ENCODE measurements at places on chromosomes 1 and 21.

- no peak for DNase-seq
Measured at GRCh38 chr1:57632401-57632800, 208.5 kb upstream of the DAB1 start.

- DNase-seq: no peak
Measured at GRCh38 chr1:9249534-9250410, 15.2 kb downstream of the H6PD start.

DNA sequence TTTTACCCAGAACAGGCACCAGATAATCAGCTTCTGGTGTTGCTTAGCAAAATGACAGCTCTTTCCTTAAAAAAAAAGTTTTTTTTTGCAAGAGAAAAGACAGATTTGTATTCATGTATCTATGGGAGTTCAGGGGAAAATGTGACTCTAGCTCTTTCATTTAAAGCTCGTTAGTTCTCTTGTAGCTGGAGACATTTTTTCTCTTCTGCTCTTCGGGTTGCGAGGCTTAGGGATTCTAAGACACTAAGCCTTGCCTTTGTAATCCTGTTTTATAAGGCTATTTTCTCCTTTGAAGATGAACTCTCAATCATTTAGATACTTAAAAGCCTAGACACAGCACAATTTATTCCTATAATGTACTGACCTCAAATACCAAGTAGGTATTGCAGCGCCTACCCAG lies 40.3 kb upstream of the EDARADD start:
- no peak for DNase-seq

DNA sequence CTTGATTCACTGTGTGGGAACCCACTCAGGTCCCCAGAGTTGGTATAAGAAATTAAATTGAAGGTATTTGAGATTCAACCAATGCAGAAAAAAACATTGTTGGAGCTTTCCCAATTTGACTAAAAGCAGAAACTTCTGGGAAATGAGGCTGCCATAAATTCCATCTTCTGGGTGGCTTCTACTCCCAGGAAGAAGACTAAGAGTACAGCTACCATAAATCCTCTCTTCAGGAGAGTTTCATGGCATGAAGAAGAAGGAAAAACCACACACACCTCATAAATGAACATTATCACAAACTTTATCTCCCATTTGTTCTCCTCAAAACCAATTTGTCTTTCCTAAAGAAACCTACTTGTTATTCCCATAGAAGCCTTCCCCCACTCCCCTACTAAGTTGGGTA lies 283.9 kb downstream of the DPYD start:
- DNase-seq: peak; percentile 28

- DNase-seq: no peak
Measured at GRCh38 chr1:48691429-48692001, 85.2 kb downstream of the BEND5 start.

- DNase-seq: no peak
Measured at GRCh38 chr1:221013691-221014660, 134.7 kb downstream of the HLX start.

- no peak for DNase-seq
Measured at GRCh38 chr1:62142496-62142895, 52.2 kb upstream of the L1TD1 start.

DNA sequence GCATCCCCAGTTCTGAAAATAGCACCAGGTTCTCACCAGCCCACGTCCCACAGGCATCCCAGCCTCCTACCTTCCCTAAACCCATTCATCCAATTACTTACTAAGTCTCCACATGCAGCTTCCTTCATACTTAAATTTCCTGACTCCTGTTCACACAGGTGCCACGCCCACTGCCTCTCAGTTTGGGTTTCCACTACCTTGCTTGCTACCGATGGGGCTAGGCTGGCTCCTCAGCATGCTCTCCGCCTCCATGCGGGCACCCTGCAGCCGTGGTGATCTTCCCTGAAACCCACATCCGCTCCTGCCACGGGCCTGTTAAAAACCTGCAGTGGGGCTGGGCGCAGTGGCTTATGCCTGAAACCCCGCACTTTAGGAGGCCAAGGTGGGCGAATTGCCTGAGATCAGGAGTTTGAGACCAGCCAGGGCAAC lies 70.4 kb upstream of the ANGPTL1 start:
- DNase-seq: no peak

- no peak for DNase-seq
Measured at GRCh38 chr1:177307771-177308170, 137.0 kb downstream of the BRINP2 start.

DNA sequence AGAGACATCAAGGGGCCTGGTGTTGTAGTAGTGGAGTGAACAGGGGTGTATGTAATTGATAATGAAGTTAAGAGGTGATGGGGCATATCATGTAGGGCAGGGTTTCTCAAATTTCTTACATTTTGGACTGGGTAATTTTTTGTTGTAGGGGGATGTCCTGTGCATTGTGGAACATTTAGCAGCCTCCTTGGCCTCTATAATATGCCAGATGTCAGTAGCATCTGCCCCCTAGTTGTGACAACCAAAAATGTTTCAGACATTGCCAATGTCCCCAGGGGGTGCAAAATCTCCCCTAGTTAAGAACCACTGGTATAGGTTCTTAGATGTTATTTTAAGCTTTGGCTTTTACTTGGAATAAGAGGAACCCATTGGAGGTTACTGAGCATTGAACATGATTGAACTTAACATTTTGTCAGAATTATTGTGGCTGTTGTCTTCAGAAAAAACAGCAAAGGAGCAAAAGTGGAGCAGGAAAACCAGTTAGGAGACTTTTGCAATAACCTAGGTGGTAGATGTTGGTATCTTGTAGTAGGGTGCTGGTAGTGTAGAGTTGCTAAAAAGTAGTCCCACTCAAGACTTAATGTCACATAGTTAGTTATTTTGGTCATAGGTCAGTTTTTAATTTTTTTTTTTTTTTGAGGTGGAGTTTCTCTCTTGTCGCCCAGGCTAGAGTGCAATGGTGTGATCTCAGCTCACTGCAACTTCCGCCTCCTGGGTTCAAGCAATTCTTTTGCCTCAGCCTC lies 6.2 kb downstream of the ZNF326 start:
- no peak for DNase-seq

GRCh38 chr1:233607252-233608119 lies 6.4 kb upstream of the KCNK1 start:
- no peak for DNase-seq

GRCh38 chr1:19582318-19582717 lies 61.8 kb upstream of the NBL1 start:
- DNase-seq: no peak

DNA sequence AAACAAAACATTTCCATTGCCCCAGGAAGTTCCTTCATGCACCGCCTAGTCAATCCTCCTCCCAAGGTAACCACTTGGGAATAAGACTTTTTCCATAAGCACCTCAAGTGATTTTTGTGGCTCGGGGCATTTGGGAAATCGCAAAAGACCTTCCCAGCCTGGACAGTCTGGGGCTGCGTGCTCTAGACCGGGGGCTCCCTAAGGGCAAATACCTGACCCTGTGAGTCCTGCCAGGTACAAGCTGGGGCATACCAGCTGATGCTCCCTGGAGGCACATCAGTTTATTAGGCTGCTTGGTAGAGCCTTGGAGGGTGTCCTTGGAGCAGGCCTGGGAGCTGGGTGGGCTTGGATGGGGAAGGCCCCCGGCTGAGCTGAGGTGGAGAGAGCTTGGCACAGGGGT lies 34.4 kb downstream of the ALPL start:
- no peak for DNase-seq

DNA sequence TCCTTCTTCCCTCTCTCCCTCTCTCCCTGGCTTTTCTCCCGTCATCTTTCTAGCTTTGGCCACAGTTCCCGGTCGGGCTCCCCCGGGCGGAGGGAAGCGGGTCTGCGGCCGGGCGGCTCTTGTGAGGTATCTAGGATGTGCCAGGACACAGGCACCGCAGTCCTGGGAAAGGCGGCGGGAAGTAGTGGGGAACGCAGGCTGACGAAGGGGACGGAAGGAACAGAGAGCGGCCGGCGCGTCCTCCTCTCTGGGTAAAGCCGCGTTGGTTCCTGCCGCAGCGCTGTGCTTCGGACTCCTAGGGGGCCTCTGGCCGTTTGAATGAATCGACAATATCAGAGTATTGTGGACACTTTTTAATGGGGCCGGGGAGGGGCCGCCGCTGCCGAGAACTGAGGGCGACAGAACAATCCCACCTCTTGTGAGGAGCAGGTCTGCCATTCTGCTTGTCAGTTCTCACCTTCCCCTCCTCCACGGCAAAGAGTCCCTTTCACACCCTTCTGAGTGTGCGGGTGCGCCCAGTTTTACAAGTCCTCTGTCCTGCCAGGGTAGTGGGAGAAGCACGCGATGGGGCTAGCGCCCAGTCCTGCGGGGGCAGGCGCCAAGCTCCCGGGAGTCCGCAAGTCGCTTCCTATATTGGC lies 1.2 kb upstream of the LHX9 start:
- DNase-seq: peak; percentile 57

DNA sequence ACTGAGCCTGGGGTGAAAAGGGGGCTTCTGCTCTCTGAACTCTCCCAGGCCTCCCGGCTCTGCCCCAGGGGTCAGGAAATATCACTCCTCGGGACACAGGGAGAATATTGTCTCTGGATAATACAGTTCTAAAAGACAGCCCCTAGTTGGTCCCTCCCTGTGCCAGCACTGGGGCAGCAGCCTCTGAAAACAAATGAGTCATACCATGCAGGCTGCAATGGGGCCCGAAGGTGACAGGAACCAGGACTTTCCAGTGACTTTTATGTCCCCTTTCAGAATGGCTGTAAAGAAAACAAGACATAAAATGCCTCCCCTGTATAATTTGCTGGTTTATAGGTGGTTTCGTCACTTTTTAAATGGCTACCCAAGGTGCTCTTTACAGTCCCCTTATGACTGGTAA lies 360.0 kb downstream of the NPHP4 start:
- DNase-seq: no peak

GRCh38 chr1:17566892-17567291 lies 27.4 kb downstream of the ARHGEF10L start:
- no peak for DNase-seq

DNA sequence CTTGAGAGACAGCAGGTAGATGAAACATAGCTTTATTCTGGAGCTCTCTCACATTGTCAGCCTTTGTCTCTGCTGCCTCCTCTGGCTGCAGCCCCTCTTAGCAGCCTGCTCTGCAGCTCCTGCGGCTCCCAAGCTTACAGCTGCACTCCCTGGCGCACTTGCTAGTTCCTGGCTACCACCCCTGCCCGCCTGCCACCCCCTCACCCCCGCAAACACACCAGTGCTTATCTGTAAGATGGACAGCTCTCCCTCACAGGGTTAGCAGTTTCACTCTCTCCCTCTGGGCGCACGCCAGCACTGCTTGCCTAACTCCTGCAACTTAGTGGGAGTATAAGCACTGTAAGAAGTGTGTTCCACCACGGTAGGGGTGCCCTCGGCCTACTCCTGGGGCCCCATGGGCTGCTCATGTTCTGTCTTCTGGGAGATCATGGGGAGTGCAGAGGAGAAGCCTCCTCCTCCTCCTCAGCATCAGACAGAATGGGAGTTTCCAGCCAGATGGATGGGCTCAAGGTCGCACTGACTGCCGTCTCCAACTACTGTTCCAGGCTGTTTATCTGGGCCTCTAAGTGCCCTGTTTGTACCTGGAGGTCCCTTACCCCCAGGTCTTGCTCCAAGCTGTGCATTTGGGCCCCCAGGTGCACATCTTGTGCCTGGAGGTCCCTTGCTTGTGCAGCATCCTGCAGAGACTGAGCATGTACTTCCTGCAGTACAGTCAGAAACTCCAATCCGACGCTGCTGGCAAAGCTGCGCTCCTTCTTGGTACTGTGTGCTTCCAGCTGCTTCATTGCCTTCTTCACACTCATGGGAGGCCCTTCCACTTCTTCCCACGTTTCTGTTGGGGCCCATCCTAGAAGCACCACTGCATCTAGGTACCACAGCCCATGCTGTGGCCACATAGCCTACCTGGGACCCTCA lies 1388.1 kb downstream of the AMY1C start:
- DNase-seq: no peak

DNA sequence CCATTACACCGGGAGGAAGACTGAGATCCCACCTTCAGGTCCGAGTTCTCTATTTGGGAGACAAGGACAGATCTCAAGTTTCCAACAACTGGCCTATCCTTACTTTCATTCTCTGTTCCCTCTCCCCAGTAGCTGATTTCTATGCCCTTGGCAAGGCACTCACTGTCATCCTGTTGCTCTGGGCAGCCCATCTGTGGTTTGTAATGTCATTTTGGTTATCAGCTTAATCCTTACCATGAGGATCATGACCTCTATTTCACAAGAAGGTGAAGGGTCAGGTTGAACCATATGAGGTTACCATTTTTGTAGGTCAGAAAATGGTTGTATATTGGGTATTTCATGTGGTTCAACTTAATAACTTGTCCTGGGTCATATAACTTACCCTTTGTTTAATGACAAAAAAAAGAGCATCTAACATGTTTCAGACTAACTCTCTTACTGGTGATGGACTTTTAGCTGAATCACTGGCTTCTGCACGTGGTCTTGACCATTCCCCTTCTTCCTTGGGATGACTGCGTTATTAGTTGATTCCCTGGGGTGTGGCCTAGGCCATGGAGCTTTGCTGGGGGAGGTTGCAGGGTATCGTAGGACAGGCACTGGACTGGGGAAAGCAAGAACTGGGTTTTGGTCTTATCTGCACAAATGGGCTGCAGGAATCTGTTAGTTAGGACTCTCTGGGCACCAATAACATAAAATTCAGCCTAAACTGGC lies 120.2 kb downstream of the ACTL8 start:
- DNase-seq: peak; percentile 18

DNA sequence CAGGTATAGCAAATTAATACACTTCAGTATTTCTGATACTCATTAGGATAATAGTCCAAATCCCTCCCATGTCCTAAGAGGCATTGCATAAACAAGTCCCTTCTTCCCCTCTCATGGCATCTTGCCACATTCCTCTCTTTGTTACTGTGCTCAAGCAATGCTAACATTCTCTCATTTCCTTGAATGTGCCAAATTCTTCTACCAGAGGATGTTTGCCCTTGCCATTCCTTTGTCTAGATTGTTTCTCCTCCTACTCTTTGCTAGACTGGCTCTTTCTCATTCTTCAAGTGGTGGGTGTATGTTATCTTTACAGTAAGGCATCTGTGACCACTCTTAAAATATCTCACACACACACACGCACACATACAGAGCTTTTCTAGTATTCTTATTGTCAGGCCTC lies 621.0 kb upstream of the CXADR start:
- peak; percentile 78 for DNase-seq

GRCh38 chr1:202856014-202856413 lies 32.9 kb downstream of the RABIF start:
- no peak for DNase-seq

GRCh38 chr1:53992085-53992874 lies 25.7 kb downstream of the LDLRAD1 start:
- DNase-seq: no peak

DNA sequence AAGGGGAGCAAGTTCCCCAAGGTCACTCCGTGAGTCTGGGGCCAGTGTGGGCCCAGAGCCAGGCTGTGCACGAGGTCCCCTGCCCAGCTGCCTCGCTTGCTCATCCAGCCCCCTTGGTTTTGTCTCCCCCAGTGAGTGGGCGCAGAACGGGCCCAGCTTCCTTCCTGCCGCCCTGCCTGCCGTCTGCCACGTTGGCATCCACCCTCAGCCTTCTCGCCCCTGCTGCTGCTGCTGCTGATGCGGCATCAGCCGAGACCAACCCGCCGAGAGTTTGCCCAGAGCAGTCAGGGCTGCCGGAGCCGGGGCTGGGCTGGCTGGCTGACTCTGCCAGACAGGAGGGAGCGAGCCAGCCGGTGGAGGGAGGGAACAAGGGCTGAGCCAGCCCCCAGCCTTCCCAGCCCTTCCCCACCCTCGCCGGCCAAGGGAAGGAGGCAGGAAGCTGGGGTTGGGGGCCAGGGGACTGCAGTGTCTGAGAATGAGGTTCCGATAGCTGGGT lies 31.4 kb upstream of the WASF2 start:
- no peak for DNase-seq
